Tongue (tissue), 3 donors: ENCODE measurements at places on chromosomes 2 and 18.

GRCh38 chr2:237732790-237733381, 65.7 kb upstream of the RBM44 start:
- peak; percentile 49 for DNase-seq

DNA sequence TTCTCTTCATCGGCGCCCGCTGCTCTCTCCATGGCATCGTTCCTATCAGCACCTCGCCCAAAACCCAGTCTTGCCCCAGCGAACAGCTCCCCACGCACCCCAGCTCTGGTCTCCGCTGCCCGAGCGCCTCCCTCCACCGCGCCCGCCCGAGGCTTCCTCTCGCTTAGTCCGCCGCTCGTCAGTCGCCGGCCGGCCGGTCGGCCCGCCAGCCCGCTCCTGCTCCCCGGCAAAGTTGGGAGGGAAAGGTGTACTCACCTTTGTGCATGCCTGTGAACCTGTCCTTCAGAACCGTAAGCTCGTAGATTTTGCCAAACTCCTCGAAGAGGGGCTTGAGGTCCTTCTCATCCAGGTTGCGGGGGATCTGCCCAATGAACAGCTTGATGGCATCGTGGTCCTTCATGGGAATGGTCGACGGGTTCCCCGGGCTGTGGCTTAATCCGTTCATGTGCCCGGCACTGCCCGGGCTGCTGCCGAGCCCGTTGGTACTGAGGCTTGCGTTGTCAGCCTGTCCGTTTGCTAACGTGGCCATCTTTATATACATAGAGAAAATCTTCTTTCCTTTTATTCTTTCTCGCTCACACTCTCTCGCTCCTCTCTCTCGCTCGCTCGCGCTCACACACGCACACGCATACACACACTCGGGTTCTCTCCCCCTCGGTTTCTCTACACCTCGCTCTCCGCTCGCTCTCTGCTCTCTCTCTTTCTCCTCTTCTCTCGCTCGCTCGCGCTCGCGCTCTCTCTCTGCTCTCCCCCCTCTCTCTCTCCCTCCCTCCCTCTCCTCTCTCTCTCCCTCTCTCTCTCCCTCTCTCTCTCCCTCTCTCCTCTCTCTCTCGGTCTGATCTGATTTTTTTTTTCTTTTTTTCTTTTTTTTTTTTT, at the start of gene CELF4:
TSS of gene CELF4 (minus strand) at position 698 of the 876 bp plus-strand sequence.
- DNase-seq, result peak; percentile 35

- no peak for DNase-seq
Observed at GRCh38 chr2:191209340-191209739, 35.9 kb upstream of the MYO1B start.

DNA sequence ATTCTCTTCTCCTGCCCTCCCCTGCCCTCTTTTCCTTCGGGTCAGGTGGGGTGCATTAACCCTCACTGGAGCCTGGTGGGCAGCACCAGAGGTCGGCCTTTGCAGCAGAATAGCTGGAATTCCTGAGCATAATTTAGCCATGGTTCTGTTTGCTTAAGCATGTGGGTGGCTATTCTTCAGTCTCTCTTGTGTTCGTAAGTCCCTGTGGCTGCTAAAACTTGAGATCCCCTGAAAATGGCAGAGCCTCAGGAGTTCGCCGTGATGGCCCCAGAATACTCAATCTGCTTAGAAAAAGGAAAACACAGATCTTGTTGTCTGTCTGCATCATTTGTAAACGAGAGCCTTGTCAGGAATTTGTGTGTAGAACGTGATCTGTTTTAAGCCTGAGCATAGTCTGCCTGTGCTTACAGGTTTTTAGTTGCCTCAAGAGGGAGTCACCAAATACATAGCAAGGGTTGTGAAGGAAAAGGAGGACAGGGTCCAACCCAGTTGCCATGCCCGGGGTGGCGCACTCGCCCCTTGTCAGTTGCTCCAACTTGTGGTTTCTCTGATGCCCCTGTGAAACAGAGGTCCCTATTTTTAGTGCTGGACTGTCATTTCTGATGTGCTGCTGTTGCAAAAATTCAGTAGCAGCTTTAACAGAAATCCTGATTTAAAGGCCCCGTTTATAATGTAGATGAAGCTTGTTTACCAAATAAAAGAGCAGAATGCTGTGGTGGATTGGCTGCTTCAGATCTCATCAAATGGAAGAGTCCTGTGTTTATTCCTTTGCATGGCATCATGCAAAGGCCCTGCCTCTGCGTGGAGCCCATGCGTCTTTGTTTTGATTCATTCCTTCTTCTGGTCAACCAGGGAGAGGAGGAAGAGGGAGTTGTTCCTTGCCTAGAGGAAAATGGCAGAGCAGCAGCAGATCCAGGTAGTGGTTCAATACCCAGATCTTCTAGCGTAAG, 74.8 kb downstream of the WDSUB1 start:
- DNase-seq, result peak; percentile 51

GRCh38 chr2:6676241-6676640, 189.5 kb downstream of the CMPK2 start:
- no peak for DNase-seq

DNA sequence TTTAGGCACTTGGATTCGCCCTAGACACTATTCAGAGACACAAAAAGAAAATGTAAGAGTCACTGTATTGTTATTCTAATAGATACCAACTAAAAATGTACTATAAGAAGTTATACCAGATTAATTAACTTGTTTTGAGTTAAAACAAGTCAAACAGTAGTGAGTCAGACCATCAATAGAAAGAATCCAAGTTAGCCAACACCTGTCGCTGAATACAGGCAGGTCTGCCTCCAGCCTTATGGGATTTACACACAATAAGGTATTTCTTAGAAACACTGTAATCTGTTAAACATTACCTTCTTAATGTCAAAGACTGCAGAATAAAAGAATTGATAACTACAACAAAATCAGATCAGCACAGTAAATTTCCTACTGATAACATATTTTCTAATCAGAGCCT, 181.4 kb downstream of the DYM start:
- no peak for DNase-seq

DNA sequence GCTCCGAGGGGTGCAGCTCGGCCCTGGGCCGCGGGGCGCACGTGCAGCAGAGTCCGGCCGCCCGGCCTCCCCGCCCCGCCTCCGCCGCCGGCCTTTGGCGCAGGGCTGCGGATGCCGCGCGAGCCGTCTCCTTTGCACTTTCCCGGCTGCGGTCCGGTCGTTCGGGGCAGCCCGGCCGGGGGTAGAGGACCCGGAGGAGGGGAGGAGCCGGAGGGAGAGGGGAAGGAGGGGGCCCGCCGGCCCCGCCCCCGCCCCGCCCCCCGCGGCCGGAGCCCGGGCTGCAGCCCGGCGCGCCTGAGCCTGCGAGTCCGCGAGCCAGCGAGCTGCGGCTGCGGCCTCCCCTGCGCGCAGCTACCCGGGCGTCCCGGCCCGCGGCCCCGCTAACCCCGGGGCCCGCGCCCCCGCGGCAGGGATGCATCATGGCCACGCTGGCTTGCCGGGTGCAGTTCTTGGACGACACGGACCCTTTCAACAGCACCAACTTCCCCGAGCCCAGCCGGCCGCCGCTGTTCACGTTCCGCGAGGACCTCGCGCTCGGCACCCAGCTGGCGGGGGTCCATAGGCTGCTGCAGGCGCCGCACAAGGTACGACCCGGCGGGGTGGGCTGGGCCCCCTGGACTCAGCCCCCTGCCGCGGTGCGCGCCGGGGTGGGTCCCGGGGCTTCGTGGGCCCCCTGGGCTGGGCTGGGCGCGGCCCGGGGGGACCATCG, at the start of gene FHOD3:
TSS of gene FHOD3 (plus strand) at position 297 of the 709 bp plus-strand sequence. CDS start at position 420, 123 bp downstream.
- DNase-seq, result peak; percentile 80

GRCh38 chr2:208645226-208645625, 238.6 kb downstream of the PTH2R start:
- no peak for DNase-seq

- DNase-seq, result no peak
Observed at GRCh38 chr2:240141736-240142135, 1.3 kb upstream of the OTOS start.

GRCh38 chr2:31383471-31384153, 30.9 kb downstream of the XDH start:
- no peak for DNase-seq

GRCh38 chr2:162106146-162106551, 32.1 kb upstream of the DPP4 start:
- no peak for DNase-seq

DNA sequence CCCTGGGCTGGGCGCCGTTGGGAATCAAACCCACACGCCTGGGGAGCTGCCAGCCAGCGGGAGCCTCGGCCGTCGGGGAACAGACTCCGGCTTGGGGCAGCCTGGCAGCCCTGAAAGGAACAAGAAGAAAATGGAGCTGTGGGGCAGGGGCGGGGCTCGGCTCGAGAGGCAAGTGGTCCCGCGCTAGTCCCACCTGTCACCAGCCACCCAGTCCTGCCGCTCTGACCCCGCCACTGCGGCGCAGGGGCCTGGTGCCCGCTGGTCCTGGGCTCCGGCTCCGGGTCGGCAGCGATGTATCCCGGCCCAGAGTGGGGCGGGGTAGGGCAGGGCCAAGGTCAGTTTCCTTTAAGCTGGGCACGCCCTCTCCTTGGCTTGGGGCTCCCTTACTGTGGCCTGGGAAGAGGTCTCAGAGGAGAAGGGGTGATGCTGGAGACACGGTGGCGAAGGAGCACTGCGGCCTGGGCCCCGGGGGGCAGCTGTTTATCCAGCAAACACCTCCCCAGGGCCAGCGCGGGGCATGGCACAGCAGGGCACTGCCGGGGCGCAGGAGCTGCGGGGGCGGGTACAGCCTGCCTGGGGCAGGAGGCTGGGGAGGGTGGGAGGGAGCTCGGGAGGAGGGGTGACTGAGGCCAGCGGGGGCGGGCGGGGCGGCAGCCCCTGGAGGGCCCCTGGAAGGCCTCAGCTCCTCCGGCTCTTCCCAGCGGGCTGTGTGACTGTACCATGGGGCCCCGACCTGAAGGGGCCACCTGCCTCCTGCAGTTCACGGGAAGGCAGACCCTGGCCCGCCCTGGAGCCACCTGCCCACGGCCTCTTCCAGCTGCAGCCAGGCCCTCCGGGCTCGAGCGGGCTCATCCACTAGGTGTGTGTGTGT, 15.6 kb downstream of the ODC1 start:
- DNase-seq, result peak; percentile 61

- DNase-seq, result no peak
Observed at GRCh38 chr2:189954989-189955388, 107.5 kb downstream of the MSTN start.

- no peak for DNase-seq
Observed at GRCh38 chr2:79855264-79856006, 342.6 kb downstream of the CTNNA2 start.

- no peak for DNase-seq
Observed at GRCh38 chr2:143375384-143375880, 246.2 kb downstream of the ARHGAP15 start.

DNA sequence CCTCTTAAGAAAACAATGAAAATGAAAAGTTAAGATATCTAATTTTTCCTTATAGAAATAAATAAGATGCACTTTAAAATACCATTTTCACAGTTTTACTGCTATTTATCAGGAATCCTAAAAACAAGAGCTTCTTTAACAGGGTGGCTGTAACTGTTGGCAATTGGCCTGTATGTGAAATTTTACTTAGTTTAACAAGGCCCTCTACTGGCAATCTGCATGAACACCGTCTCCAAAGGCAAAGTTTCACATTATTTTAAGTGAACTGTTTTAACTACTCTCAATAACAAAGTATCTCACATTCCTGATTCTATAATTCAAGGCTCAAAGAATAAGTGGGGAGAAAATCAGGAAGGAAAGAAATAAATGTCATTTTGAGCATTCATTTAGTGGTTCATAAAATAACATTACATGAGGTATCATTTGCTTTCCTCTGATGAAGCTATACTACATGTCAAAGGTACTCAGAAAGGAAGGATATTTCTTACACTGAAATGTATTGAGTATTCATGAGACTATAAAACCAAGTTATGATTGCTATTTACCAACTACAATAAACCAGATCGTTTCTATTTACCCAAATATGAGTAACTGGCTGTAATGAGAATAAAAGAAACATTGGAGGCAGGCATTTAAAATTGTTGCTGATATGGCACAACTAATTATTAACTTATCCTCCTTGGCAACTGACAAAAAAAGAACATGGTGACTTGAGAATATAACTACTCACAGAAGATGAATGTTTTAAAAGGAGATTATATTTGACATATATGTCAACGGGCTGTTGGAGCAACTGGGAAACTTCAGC, 7.0 kb downstream of the NCKAP5 start:
- peak; percentile 88 for DNase-seq

- no peak for DNase-seq
Observed at GRCh38 chr2:214035091-214035852, 375.6 kb upstream of the VWC2L start.

- DNase-seq, result no peak
Observed at GRCh38 chr2:96874198-96874831, 4.4 kb upstream of the SEMA4C start.

DNA sequence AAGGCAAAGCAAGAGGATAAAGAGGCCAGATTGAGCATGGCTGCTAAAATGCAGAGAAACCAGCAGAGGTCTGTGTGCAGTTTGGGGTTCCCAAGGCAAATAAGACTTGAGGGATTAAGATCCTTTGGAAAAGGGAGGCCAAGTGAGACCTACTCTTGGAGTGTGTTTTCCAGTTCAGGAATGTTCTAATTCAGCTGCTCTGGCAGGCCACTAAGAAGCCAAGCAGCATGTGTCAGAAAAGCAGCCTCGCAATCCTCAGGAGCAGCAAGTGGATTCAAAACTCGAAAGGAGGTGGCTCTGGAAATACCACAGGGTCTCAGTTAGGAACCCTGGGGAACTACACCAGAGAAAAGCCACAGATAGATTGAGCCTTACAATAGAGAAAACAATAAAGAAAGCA, 569.2 kb downstream of the METTL4 start:
- DNase-seq, result peak; percentile 19

GRCh38 chr2:235343869-235344268, 150.0 kb upstream of the AGAP1 start:
- DNase-seq, result no peak

GRCh38 chr18:35717182-35717581, 135.6 kb downstream of the GALNT1 start:
- no peak for DNase-seq

- DNase-seq, result no peak
Observed at GRCh38 chr2:58025150-58025933, 21.3 kb upstream of the VRK2 start.

- DNase-seq, result peak; percentile 67
Observed at GRCh38 chr18:10131460-10132395, 217.9 kb downstream of the VAPA start.

GRCh38 chr2:24315669-24316068, 44.7 kb downstream of the ITSN2 start:
- DNase-seq, result no peak

- DNase-seq, result no peak
Observed at GRCh38 chr2:231133365-231134099, 8.7 kb upstream of the HTR2B start.
